ENCODE measurements at places on chromosomes 1 and 21.

GRCh38 chr1:236395230-236395946 lies 1.3 kb downstream of the EDARADD start:
- DNase-seq: peak; percentile 87

- DNase-seq: peak; percentile 1
Measured at GRCh38 chr1:203096566-203096965, 10.8 kb upstream of the MYOG start.

- DNase-seq: no peak
Measured at GRCh38 chr1:173222149-173223030, 15.3 kb upstream of the TNFSF4 start.

DNA sequence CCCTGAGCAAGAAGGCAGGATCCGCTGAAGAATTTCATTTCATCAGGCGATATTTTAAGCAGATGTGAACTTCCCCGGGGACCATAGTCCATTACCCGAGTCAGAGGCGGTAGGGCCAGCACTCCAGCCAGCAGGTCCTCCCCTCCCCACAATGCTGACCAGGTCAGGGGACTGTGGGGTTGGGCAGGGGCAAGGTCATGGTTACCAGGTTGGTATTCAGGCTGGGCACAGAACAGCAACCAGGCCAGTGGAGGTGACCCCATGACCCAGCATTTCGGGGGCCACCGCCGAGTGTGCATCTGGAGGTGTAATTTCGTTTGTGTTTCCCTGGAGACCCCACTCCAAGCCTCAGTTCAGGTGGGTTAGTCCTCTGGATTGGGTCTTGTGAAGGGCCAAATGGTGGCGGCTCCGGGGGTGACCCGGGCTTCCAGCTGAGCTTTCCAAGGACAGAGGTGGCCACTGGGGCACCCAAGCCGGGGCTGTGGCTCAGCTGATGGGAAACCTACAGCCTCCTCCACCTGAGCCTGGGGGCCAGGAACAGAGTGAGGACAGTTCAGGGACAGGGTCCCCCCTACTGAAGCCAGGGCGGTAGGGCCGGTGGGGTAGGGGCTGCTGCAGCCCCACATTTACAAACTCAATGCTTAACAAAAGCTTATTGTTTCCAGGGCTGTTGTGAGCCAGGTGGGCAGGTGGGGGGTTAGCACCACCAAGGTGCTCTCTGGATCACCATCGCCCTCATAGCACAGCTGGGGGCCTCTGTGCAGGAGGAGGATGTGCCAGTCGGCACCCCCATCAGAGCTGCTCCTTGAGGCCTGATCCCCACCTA lies 2.8 kb downstream of the PRDM16 start:
- DNase-seq: no peak

GRCh38 chr1:186799689-186800054 lies 29.1 kb upstream of the PLA2G4A start:
- no peak for DNase-seq

DNA sequence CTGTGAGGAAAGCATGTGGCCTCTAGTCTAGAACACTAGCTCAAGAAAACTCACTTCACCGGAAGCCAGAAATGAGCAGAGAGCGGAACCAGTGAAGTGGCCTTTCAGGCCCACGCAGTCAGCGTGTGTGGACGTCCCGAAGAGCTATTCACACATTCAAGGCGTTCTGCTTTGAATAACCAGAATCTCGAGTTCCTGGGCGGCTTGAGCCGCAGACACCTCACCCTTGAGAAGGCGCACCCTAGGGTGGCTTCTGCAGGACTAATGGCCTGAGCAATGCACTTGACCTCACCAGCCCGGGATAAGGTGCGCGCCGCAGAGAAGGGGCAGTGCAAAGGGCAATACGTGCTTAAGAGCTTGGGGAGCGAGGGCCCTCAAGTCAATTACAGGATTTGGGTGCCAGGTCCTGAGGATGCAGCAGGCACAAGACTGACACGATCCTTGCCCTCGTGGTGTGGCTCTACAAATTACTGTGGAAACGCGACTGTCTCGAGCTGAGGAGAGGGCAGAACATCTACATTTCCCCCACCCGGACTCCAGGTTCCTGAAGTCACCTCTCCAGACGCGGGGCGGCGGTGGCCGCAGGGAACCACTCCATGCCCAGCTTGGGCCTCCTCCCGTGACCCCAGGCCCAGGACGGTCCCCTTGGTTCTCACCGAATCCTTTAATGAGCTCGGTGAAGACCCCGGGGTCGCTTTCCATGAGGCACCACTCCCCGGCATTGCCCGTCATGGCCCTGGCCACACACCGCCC lies 455 bp downstream of the UCHL5 start:
- DNase-seq: peak; percentile 31

DNA sequence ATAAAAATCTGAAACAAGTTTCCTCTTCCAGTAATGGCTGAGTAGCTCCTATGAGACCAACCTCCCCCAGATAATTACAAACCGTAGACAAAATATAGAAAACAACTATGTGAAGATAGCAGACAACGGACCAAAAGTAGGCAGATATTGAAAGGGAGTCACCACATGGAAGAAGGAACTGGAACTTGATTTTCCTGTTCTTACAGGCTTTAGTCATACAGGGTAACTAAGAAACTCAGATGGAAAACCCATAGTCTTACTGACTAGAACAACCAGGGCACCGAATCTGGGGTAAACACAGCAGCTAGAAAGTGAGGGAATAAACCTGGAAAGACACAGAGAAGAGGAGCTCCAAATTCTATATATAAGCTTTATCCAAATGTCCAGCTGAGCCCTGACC lies 26.0 kb downstream of the LMX1A start:
- no peak for DNase-seq

DNA sequence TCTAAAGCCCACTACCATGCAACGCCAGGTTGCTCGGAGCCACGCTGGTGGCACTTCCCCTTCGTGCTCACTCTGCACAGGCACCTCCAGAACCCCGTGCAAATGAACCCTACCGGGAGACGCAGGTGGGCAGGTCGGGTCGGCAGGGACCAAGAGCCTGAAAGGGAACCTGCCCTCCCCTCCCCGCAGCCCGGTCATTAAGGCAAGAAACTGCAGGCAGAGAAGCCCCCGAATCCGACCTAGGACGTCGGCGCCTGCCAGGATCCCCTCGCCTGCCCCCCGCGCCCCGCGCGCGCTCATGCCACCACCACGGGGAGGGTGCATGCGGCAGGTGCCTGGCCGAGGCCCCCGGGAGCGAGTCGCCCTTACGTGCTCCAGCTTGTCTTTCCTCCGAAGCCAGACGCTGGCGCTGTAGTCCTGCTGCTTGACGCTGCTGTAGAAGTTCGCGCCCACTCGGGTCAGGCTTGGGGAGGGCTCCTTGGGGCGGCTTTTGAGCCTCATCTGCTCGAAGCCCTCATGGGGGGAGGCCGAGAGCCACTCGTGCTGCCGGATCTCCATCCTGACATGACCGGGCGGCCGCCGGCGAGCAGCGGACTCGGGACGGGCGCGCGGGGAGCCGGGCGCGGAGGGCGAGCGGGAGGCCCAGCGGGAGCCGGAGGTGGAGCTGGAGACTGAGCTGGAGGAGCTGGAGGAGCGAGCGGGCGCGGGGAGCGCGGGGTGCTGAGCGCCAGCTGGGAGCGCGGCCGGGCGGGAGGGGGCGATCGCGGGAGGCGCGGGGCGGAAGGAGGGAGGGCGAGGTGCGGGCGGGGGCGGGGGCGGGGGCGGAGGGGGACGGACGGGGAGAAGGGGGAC lies 552 bp downstream of the PLD5 start:
- no peak for DNase-seq

DNA sequence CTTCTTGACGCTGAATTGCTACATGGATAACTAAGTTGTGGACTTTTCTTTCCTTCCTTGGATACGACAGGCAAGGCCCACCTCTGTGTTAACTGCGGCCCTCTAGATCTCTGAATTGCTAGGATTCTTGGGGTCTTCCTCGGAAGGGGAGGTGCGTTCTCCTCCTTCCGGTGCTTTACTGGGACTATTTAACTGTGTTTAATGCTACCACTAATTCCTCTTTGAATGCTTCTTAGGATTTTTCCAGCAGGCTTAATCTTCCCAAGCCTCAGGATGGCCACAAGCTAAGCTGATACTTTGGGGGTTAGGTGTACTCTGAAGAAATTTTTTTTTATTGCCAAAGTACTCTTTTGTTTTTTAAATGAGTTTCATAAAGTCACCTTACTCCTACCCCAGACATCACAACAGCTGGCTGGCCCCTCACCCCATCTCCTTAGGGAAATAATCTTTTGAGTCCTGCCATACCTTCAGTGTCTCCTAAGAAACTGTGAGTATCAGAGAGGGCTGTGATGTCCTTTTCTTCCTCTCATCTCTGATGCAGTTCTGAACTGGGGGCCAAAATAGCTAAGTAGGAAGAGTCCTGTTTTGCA lies 21.4 kb downstream of the KIRREL1 start:
- no peak for DNase-seq

DNA sequence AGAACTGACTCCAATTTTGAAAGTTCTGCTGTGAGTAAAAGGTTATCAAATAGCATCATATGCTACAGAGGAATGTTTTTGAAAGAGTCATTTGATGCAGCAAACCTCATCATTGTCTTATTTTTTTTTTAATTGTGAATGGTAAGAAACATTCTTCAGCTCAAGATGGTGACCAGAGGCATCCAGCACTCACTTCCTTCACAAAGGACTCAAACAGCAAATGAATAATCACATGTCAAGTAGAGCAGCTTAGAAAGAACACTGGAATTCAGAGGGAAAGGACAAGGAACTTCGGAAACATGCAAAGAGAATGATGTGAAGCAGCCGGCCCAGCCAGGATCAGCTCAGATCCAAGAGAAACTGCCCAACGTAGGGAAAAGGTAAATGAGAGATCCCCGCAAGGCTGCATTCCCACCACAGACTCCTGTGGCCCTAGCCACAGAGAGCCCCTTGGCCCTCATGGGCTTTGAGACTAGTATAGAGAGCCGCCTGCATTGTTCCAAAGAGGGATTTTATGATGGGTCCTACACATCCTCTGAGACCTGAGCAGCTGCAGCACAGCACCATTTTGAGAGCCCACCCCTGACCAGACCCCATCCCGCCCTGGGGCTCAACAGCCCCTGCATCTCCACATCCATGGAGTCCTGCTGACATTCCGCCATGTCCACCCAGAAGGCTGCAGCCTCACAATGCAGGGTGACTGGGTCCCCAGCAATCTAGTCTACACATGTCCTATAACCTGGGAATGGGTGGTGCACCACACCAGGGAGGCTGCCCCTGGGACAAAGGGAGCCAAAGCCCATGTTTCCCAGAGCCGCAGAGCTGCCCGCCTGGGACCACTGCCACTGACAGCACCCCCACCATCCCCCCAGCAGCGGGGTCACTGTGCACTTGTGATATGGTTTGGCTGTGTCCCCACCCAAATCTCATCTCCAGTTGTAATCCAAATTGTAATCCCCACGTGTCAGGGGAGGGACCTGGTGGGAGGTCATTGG lies 21.2 kb upstream of the UTS2 start:
- peak; percentile 79 for DNase-seq

DNA sequence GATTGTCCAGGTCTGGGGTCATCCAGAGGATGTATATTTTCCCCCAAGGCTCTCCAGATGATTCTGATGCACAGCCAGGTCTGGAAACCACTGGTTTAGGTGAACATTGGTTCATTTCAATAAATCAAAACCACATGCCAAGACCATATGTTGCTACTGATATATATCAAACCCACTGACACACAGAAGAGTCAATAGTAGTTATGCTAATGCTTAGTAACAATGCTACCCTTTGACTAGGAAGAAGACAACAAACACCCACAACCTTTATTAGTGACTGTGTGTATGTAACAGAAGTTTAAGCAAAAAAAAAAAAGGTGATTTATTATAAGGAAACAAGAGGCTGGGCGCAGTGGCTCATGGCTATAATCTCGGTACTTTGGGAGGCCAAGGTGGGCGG lies 35.6 kb upstream of the POU2F1 start:
- DNase-seq: no peak

- no peak for DNase-seq
Measured at GRCh38 chr21:40830836-40831235, 16.1 kb downstream of the DSCAM start.

- no peak for DNase-seq
Measured at GRCh38 chr1:14817223-14818170, 219.0 kb downstream of the KAZN start.

DNA sequence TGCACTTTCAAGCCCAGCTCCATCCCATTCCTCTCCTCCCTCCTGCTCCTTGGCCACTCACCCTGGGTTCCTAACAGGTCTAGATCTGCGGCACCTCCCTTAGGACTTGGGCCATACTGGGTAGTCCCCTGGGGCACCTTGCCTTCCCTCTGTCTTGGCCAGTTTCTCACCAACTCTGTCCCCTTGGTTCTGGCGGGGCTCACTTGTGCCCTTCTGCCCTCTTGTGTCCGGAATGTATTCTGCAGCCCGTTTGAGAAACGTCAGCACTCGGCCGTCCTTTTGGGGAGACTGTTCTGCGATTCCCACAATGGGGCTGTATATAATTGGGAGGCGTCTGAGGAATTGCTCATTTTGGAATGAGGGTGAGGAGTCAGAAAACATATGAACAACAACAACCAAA lies 162.4 kb downstream of the ZSCAN20 start:
- DNase-seq: no peak

DNA sequence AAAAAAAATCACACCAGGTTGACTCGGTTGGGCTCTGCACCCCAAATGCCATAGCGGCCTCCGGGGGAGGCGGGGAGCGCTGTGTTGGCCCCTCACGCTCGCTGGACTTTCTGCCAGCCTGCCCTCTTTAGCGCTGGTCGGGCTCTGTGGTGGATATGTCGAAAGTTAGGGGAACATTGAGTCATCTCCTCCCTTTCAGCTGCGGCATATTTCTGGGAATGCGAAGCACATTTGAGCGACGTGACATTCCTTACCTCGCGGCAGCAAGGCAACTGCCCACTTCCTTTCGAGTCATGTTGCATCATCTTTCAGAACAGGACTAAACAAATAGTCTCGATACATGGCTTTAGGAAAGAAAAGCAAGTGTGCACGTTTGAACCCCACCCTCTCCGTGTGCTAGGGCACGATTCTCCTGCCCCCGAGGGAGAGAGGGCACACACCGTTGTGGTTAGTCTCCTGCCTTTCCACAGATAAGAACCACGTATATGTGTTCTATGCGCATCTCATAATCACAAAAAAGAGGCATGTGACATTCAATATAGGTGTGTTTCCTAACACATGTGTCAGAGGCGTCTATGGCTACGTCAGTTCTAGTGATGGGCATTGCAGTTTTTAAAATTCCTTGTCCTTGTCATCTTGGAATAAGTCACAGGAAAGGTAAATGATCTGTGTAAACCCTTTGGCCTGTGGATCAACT lies 105.9 kb upstream of the SLC45A1 start:
- DNase-seq: peak; percentile 67

Data from lower leg skin (tissue), 4 donors.